ENCODE measurements at places on chromosomes 1 and 21.

DNA sequence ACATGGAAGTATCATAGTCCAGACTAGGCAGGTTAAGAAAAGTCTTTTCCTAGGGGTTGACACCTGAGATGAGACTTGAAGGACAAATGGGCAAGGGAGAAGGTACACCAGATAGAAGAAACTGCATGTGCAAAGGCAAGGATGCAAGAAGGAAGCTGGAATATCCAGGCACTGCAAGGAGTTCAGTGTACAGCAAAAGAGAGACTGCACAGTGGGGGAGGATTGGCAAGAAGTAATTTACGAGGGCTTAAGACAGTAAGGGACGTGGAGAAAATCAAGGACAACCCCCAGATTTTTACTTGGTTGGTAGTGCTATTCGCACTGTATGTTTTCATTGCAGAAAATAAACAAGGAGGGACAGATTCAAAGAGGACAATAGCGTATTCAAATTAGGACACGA is 58.5 kb downstream of the DNM3 start:
- DNase-seq, result peak; percentile 56

DNA sequence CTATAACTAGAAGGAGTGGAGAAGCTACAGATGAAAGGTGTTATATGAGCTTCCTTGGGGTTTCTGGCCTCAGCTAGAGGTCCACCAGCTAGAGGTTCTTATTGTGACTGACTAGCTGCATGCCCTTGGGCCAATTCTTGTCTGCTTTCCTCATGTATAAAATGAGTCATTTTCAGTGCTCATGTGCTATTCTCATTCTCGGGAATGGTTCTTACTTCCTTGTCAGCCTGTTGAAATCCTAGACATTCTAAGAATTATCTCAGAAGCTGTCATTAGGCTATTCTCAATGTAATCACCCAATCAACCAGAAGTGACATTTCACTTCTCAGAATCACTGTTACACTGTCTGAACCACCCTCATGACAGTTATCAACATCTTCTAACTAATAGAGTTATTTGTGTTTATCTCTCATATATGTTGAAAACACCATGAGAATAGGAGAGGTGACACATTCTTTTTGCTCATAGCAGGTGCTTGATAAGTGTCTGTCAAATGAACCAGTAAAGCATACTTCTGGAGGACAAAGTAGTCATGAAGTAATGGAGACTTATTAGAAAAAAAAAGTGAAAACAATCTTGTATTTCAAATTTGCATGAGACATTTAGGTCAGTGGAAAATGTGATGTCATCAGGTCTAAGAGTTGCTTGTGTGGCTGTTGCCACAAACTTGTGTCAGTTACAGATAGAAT is 122.8 kb upstream of the IVNS1ABP start:
- DNase-seq, result no peak

GRCh38 chr21:45465611-45466329 is 60.8 kb downstream of the COL18A1 start:
- DNase-seq, result no peak

- no peak for DNase-seq
These were observed 7.0 kb upstream of the LPAR3 start for GRCh38 chr1:84899969-84900368.

DNA sequence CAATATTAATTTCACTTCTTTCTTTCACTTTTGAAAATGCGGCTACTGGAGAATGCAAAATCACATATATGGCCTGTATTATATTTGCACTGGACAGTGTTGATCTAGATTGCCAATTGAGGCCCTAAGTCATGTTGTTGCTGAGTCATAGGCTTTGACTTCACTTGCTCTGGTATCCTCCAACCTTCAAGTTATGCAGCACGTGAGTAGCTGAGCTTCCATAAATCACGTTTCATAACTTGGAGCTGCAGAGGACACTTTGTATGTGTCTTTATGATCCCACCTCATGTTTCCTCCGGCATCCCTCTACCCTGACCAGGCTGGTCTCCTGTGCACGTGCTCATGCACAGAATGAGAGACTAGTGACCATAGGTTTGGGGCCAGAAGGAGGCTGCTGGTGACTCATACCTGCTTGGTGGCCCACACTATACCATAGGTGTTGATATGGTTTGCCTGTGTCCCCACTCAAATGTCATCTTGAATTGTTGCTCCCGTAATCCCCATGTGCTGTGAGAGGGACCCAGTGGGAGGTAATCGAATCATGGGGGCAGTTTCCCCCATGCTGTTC is 103.0 kb upstream of the TSPAN2 start:
- DNase-seq, result no peak

DNA sequence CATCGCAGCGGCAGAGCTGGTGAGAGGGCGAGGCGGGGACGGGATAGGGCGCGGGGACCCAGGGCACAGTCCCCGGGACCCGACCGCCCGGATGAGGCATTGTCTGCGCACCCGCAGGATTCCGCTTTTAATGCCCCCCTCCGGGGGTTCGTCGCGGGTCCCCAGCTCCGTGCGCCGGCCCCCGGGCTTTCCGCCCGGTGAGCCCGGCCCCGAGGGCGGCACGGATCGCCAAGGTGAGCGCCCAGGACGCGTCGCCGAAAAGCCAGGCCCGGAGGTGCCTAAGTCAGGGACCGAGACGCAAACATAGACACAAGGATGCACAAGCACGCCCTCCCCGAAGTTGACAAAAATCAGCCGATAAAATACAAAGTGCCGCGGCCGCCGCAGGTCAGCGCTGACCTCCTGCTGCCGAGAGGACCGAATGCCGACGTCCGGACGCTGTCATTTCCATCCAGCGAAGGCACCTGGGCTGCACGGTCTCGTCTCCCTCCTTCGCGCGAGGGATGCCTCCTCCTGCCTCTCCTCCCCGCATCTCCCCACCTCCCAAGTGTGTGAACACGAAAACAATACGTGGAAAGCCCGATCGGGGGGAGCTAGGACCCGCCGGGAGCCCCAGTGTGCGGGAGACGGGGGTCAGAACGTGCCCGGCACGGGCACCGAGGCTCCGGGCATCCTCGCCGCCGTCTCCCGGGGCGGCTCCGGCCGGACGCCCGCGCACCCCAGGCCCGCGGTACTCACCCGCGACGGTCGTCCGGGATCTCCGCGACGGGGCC is 101.1 kb upstream of the SOD1 start:
- peak; percentile 57 for DNase-seq

DNA sequence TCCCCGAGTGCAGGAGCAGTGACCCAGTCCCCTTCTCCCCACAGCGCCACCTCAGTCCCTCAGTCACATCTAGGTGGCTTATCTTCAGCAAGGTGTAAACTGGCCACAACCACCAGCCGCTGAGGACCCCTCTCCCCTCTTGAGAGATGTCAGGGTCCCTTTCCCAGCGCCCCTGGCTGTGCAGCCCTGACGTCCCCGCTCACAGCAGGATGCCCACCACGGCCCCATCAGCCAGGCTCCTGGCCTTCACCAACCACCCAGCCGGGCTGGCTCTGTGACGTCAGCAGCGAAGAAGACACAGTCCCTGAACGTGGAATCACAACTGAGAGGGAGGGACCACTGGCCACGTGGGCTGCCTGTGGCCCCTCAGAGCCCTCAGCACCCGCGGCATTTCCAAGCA is 249.4 kb downstream of the NPHP4 start:
- DNase-seq, result no peak

- DNase-seq, result no peak
These were observed 11.8 kb upstream of the TMEM201 start for GRCh38 chr1:9576903-9577302.

DNA sequence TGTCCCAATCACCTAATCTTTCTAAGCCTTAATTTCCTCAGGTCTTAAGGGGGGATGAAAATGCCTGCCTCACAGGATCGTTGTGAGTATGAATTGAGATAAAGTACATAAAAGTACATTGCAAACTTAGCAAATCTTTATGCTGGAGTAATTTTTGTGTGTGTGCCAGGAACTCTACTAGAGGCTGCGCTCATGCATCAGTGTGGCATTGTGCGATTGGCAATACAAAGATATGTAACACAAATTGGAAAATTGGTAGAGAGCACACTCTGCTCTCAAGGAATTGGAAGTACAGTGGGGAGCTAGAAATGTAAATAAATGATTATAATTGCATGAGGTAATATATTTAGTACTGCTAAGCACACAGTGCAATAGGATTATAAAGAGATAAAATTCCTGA is 398.3 kb downstream of the DUSP10 start:
- no peak for DNase-seq

DNA sequence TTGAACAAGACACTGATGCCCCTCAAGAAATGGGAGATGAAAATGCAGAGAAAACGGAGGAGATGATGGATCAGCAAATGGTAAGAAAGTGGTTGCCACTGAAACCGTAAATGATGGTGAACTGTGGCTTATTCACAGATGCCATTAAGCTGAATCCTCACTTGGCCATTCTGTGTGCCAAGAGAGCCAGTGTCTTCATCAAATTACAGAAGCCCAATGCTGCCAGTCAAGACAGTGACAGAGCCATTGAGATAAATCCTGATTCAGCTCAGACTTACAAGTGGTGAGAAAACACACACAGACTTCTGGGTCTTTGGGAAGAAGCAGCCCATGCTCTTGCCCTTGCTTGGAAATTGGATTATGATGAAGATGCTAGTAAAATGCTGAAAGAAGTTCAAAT is 52.5 kb downstream of the NBPF6 start:
- no peak for DNase-seq

DNA sequence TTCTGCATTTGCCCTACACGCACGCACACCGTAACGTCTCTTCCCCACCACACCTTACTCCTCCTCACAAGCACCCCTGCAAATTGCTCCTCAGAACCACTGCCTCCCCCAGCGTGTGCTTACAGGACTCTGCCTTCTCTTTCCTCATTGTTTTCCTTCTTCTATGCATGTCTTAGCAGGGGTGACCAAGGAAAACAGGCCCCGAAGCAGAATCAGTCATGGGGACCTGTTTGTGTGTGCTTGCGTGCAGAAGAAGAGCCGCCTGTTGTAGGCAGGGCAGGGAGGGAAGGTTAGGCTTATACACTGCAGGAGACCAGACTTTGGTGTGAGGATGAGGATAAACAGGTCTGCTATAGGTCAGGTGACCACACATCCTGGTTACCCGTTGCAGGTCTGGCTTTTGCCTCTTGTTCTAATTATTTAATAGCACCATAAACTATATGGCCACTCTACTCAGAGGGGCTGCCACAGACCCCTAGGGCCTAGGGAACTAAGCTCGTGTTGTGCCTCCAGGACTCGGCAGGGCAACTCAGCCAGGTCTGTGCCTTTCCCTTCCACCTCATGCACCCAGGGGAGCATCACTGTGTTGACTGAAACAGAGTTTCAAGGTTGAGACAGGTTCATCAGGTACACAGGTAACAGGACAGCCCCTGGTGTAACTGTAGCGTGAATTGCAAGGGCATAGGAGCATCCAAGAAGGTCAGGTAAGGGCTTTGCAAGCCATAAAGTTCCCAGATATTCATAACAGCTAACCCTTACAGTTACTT is 60.8 kb upstream of the EPS8L3 start:
- no peak for DNase-seq

- no peak for DNase-seq
These were observed 25.5 kb downstream of the MT1HL1 start for GRCh38 chr1:236978740-236979139.

DNA sequence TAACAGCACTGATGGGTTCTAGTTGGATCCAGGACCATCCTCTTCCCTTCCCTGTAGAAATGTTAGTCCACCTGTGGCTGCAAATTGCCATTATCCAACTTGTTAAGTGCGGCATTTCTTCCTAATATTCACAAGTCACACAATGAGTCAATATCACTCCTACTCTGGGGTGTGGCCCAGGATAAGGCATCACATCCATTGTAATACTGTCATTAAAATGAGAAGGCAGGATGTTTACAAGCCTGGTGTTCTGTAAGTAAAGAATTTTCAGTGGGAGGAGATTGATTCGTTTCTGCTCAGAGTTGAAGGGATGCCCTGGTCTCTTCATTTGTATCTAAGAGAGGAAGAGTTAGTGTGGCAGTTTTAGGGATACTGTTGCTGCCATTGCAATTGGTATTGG is 18.1 kb upstream of the ARHGAP29 start:
- no peak for DNase-seq

GRCh38 chr1:228723287-228723686 is 12.0 kb upstream of the RHOU start:
- no peak for DNase-seq

DNA sequence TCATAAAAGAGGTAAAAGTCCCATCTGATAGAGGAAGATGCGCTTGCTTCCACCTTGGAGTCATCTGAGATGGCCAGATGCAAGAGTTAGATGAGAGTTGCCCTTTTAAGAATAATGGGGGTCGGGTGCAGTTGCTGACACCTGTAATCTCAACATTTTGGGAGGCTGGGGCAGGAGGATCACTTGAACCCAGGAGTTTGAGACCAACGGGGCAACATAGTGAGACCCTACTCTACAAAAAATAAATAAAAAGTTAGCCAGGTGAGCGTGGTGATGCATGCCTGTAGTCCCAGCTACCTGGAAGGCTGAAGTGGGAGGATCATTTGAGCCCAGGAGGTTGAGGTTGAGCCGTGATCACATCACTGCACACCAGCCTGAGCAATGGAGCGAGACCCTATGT is 13.5 kb upstream of the TEDDM1 start:
- no peak for DNase-seq

DNA sequence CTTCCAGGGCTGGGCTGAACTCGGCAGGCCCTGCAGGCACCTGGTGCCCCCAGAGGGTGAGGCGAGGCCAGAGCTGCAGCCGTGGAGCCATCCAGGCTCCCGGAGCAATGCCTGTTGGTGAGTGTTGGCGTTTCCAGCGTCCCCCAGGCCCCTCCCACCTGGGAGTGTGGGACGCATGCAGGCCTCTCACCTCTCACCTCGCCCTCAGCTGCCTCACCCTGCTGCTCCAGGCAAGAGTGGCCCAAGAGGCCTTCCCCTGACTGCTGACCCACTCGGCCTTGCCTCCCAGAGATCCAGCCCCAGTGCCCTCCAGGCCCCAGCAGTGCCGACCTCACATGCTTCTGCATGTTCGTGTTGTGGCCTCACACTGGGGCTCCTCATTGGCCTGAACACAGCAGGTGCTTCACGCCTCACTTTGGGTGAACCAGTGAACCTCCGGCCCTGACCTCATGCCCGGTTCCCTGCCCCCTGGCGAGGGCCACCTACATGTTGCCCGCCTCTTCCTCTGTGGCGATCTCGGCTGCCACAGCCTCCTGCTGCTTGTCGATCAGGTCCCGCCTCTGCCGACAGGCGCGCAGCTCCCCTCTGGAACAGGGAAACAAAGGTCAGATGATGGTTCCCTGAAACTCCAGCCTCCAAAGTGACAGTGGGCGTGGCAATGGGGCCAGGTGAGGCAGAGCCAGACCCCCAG is 17.0 kb downstream of the CFAP74 start:
- DNase-seq, result no peak

DNA sequence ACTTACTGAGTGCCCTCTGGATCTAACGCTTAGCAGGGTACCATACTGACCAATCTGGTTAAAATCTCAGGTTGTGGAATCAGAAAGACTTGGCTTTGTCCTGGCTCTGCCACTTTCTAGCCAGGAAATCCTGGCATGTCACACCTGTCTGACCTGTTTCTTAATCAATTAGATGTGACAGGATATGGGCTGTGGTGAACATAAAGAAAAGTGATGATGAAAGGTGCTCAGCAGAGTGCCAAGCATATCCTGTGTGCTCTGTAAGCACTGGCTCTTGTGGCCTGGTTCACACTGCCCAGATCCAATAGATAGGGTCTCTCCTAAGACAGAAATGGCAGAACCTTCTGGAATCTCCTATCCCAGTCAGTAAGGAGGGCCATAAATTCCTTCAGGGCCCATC is 53.9 kb downstream of the PHC2 start:
- no peak for DNase-seq

- DNase-seq, result peak; percentile 54
These were observed 48.9 kb downstream of the HLCS start for GRCh38 chr21:36917471-36918158.

- no peak for DNase-seq
These were observed 77.3 kb upstream of the BCAR3 start for GRCh38 chr1:93758842-93759515.
